Neural progenitor cell (in vitro differentiated cells): ENCODE measurements at places on chromosomes 1 and 21. TPM values are rescaled to one million over a fixed set of nuclear protein-coding genes. Genes with fewer than 3 reads are reported as not detected.

DNA sequence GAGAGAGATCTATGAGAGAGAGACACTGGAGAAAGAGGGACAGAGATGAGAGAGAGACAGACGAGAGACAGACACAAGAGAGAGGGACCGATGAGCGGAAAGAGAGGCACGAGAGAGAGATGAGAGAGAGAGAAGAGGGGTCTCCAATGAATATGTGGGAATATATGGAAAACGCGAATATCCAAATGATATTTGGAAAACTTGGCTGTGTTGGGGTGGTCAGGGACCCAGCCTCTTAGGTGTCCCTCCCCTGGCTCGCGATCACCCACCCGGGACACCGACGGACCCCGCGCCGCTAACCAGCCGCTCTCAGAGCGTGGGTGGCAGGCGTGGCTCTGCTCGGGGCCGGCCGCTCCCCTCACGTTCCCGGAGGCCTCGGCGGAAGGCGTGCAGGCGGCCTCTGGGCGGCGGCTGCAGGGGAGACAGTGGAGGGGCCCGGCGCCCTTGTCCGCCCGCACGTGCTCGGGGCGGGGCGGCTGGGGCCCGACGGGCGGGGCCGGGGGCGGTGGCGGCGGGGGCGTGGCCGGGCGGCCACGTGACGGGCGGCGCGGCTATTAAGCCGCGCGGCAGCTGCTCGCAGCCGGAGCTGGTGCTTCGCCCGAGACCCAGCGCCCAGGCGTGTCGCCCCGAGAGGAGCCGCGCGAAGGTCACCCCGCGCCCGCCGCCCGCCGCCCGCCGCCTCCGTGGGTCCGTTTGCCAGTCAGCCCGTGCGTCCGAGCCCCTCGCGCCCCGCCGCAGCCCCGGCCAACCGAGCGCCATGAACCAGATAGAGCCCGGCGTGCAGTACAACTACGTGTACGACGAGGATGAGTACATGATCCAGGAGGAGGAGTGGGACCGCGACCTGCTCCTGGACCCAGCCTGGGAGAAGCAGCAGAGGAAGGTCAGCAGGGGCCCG is at the start of gene ACTN2:
Gene ACTN2 (plus strand): TSS at position 583 of the 898 bp plus-strand sequence. CDS start 175 bp downstream, at position 758.
- peak; percentile 85 for DNase-seq

GRCh38 chr1:118338936-118339335 is 153.9 kb upstream of the SPAG17 start:
- DNase-seq: no peak

Gene CCDC27
- not detected in 2 replicates for total RNA-seq

Gene RBM11
- total RNA-seq: 6.2 and 9.4 TPM in 2 replicates

Gene PCP4
- total RNA-seq: 0.81 TPM in 1 of 2 replicates, not detected in the other

GRCh38 chr1:23395849-23396248 is 26.2 kb upstream of the ZNF436 start:
- no peak for DNase-seq

Gene ATP1A4
- total RNA-seq: 0.17 and 0.62 TPM in 2 replicates

- DNase-seq: peak; percentile 75
Measured at GRCh38 chr1:150973836-150974579, 627 bp downstream of the CERS2 start.

GRCh38 chr1:205056188-205056611 is 13.2 kb downstream of the CNTN2 start:
- DNase-seq: peak; percentile 40

- DNase-seq: no peak
Measured at GRCh38 chr1:29382851-29383745, 146.8 kb downstream of the PTPRU start.

GRCh38 chr1:81327103-81327710 is 473.5 kb upstream of the ADGRL2 start:
- DNase-seq: no peak

Gene JAM2
- total RNA-seq: 1.9 and 3.5 TPM in 2 replicates
